ENCODE measurements at places on chromosomes 16 and 17.

GRCh38 chr17:10058921-10059683, 139.3 kb downstream of the GAS7 start:
- H3K36me3 ChIP-seq, result peaks cover 2% of the 10 kb centered on the region
- H3K27me3 ChIP-seq, result peaks cover 4% of the 10 kb centered on the region
- no peak for DNase-seq
- peak overlapping the region; percentile 86 for H3K27ac ChIP-seq
- H3K4me3 ChIP-seq, result no peak overlapping the region

GRCh38 chr16:28053461-28053860, 10.1 kb downstream of the GSG1L start:
- H3K27ac ChIP-seq, result no peak overlapping the region
- H3K27me3 ChIP-seq, result peaks cover 12% of the 10 kb centered on the region
- peaks cover 3% of the 10 kb centered on the region for H3K36me3 ChIP-seq
- H3K4me1 ChIP-seq, result peaks cover 3% of the 10 kb centered on the region
- no peak for DNase-seq

GRCh38 chr16:78773706-78774105, 674.3 kb downstream of the WWOX start:
- H3K36me3 ChIP-seq, result peaks cover 2% of the 10 kb centered on the region
- H3K4me1 ChIP-seq, result peaks cover 16% of the 10 kb centered on the region
- DNase-seq, result no peak
- no peak overlapping the region for H3K27ac ChIP-seq

DNA sequence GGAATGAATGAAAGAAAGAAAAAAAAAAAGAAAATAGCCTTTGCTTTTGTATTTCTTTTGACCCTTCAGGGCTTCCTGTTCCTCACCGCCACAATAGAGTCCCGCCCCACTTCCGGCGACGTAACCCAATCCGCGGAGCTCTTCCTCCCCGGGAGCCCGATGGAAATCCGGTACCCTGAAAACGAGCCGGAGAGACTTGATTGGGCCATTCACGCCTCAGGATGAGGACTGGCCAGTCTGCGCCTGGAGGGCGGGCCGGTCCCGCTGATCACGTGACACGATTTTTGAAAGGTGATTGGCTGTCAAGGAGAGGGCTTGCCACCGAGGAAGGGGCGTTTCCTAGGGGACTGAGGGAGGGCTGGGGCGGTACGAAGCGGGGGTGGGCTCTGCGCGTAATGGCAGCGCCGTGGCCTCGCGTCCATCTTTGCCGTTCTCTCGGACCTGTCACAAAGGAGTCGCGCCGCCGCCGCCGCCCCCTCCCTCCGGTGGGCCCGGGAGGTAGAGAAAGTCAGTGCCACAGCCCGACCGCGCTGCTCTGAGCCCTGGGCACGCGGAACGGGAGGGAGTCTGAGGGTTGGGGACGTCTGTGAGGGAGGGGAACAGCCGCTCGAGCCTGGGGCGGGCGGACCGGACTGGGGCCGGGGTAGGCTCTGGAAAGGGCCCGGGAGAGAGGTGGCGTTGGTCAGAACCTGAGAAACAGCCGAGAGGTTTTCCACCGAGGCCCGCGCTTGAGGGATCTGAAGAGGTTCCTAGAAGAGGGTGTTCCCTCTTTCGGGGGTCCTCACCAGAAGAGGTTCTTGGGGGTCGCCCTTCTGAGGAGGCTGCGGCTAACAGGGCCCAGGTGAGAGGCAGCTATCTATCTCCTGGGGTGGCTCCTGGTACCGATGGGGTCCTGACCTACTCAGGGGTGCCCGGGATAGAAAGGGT, at the start of the genes PSME3IP1 and RSPRY1:
TSS of gene PSME3IP1 (minus strand) at position 95 of the 927 bp plus-strand sequence. CDS start 12,185 bp downstream, outside the sequence.
TSS of gene RSPRY1 (plus strand) at position 385 of the 927 bp plus-strand sequence. CDS start 18,330 bp downstream, outside the sequence.
- peaks cover 1% of the 10 kb centered on the region for H3K36me3 ChIP-seq
- H3K27ac ChIP-seq, result peak within 1 kb of the TSS; percentile 96
- H3K4me1 ChIP-seq, result peaks cover 38% of the 10 kb centered on the region
- H3K27me3 ChIP-seq, result no peaks in the 10 kb centered on the region
- H3K4me3 ChIP-seq, result peak within 1 kb of the TSS; percentile 98

- H3K4me1 ChIP-seq, result no peaks in the 10 kb centered on the region
Measured at GRCh38 chr16:80846275-80846674, 41.9 kb upstream of the CDYL2 start.

- H3K27ac ChIP-seq, result no peak overlapping the region
- H3K4me3 ChIP-seq, result no peak overlapping the region
- H3K4me1 ChIP-seq, result no peaks in the 10 kb centered on the region
Measured at GRCh38 chr17:10337976-10338375, 34.8 kb downstream of the MYH13 start.

- H3K4me1 ChIP-seq, result peaks cover 3% of the 10 kb centered on the region
- no peak overlapping the region for H3K4me3 ChIP-seq
- H3K36me3 ChIP-seq, result peaks cover 2% of the 10 kb centered on the region
- H3K27me3 ChIP-seq, result peaks cover 33% of the 10 kb centered on the region
- no peak for DNase-seq
Measured at GRCh38 chr17:73738751-73739575, 94.7 kb upstream of the SDK2 start.

DNA sequence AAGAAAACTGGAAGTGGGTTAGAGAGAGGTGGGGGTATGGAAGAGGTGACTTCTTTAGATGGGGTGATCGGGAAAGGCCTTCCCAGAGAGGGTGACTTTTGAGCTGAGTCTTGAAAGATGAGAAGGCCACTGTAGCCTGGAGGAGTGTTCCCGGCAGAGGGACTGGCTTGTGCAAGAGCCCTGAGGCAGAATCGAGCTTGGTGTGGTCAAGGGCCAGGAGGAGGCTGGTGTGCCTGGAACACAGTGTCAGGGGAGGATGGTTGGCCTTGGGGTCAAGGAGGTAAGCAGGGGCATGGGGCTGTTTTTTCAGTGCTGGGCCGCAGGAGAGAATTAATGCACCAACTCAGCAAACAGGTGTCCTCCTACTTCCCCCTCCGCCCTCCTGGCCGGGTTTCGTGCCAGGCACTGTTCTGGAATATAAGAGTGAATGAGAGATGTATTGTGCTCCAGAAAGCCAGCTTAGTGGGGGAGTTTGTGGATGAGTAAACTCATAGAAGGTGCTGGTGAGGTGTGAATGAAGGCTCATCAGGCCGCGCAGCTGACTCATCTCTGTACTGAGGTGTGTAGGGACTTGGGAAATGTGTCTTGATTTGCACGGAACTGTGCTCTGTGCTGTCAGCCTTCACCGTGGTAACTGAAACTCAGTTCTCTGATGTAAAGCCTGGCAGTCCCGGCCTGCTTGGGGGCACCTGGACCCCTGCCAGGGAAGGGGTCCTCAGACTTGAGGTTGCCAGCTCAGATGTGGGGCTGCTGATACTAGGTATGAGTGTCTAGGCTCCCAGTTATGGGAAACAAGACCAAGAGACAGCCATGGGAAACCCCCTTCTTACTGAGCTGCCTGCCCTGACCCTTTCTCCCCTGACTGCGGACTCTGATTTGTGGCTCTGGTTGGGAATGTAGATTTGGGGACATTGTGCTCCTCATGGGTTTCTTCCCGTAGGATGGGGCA, 15.3 kb downstream of the KSR1 start:
- peaks cover 58% of the 10 kb centered on the region for H3K4me1 ChIP-seq
- H3K36me3 ChIP-seq, result no peaks in the 10 kb centered on the region
- peak overlapping the region; percentile 92 for H3K27ac ChIP-seq
- DNase-seq, result peak; percentile 26
- H3K4me3 ChIP-seq, result peak overlapping the region; percentile 68
- no peaks in the 10 kb centered on the region for H3K27me3 ChIP-seq

DNA sequence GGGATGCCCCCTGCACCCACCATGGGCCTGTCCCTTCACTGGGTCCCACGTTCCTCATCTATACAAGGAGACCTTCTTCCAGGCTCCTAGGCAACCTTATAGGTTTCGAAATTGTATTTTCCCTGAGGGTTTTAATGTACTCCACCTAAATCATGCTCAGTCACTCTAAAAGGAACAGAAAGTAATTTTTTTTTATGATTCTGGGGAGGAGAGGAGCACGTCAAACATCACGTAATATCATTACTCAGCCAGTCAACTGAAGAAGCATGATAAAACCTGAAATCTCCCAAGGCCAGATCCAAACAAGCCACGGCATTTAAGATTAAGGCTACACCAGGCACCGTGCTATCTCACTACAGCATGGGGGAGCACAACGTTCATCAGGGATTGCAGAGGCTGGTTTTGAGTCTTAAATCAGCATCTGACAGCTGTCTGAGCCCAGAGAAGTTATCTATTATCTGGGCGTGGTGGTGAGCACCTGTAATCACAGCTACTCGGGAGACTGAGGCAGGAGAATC, 3.9 kb upstream of the TMEM114 start:
- peaks cover 4% of the 10 kb centered on the region for H3K4me1 ChIP-seq
- H3K27me3 ChIP-seq, result peaks cover 11% of the 10 kb centered on the region
- no peak overlapping the region for H3K4me3 ChIP-seq
- no peaks in the 10 kb centered on the region for H3K36me3 ChIP-seq
- DNase-seq, result no peak

DNA sequence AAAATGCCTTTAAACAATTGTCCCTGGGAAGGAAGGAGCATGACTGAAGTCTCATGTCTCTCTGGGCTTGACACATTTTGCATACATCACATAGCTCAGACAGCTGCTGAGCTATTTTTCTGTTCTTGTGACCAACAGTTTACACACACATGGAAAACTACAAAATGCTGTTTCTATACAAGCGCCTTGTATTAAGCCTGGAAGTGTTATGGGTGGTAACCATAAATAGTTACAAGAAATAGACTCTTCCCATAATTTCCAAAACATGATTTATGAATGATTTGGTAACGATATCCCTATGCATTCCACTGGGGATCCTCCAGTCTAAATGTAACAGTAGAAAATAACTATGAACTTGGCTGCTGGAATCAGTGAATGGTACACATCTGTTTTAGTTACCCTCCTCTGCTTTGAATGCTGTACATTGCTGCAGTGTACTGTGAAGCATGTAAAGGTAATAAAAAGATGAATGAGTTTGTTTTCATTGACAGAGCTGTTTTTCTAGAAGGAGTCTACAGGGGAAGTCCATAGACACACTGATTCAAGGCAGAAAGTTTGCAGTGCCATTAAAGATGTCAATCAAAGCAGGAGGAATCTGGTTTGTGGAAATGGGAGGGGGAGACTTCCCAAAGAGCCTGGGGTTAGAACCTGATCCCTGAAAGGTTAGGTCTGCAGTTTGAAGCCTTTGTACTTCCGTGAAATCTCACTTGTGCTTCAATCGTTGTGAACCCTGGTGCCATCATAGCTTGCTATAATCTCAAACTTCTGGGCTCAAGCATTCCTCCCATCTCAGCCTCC, 5.0 kb downstream of the ACSF2 start:
- no peaks in the 10 kb centered on the region for H3K27me3 ChIP-seq
- peak overlapping the region; percentile 60 for H3K27ac ChIP-seq
- peaks cover 21% of the 10 kb centered on the region for H3K4me1 ChIP-seq
- no peak for DNase-seq
- peaks cover 5% of the 10 kb centered on the region for H3K36me3 ChIP-seq

DNA sequence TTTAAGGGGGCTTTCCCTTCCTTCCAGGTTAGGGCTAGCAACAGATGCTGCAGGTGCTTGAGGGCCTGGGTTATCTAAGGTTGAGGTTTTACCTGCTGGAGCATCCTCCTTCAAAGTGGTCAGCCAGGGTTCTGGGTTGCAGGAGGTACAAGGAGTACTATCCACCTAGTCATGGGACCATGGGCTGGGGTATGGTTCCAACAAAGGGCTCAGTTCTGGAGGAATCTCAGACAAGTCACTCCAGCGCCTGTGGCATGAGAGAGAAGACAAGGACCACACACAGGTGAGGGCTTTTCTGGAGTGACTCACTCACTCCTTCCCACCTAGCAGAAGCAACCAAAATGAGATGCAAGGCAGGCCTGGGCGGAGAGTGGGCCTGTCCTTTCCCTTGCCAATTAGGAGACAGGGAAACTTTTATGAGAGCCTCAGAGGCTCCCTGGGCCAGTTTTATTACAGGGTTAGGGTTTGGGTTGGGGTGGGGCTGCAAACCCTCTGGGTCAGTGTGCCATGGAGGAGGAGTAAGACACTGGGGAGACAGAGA, 2.2 kb downstream of the MYO19 start:
- peak overlapping the region; percentile 38 for H3K4me3 ChIP-seq
- DNase-seq, result no peak
- peaks cover 11% of the 10 kb centered on the region for H3K36me3 ChIP-seq
- no peak overlapping the region for H3K27ac ChIP-seq
- peaks cover 14% of the 10 kb centered on the region for H3K4me1 ChIP-seq
- H3K27me3 ChIP-seq, result no peaks in the 10 kb centered on the region

- no peak for DNase-seq
- no peaks in the 10 kb centered on the region for H3K27me3 ChIP-seq
- peaks cover 11% of the 10 kb centered on the region for H3K4me1 ChIP-seq
- H3K27ac ChIP-seq, result no peak overlapping the region
- no peak overlapping the region for H3K4me3 ChIP-seq
Measured at GRCh38 chr16:10824111-10824893, 5.7 kb upstream of the TVP23A start.

- peaks cover 2% of the 10 kb centered on the region for H3K27me3 ChIP-seq
- DNase-seq, result no peak
- H3K27ac ChIP-seq, result no peak overlapping the region
- H3K4me1 ChIP-seq, result no peaks in the 10 kb centered on the region
- H3K36me3 ChIP-seq, result no peaks in the 10 kb centered on the region
Measured at GRCh38 chr16:54265575-54266107, 20.9 kb downstream of the IRX3 start.

- no peak overlapping the region for H3K27ac ChIP-seq
- peaks cover 8% of the 10 kb centered on the region for H3K4me1 ChIP-seq
- peaks cover 4% of the 10 kb centered on the region for H3K36me3 ChIP-seq
- DNase-seq, result no peak
Measured at GRCh38 chr17:80224683-80225082, 4.5 kb downstream of the SLC26A11 start.

GRCh38 chr16:81612351-81613163, 166.5 kb upstream of the PLCG2 start:
- no peak overlapping the region for H3K27ac ChIP-seq
- no peak overlapping the region for H3K4me3 ChIP-seq
- peaks cover 23% of the 10 kb centered on the region for H3K4me1 ChIP-seq
- no peaks in the 10 kb centered on the region for H3K27me3 ChIP-seq
- DNase-seq, result no peak
- H3K36me3 ChIP-seq, result peaks cover 9% of the 10 kb centered on the region

DNA sequence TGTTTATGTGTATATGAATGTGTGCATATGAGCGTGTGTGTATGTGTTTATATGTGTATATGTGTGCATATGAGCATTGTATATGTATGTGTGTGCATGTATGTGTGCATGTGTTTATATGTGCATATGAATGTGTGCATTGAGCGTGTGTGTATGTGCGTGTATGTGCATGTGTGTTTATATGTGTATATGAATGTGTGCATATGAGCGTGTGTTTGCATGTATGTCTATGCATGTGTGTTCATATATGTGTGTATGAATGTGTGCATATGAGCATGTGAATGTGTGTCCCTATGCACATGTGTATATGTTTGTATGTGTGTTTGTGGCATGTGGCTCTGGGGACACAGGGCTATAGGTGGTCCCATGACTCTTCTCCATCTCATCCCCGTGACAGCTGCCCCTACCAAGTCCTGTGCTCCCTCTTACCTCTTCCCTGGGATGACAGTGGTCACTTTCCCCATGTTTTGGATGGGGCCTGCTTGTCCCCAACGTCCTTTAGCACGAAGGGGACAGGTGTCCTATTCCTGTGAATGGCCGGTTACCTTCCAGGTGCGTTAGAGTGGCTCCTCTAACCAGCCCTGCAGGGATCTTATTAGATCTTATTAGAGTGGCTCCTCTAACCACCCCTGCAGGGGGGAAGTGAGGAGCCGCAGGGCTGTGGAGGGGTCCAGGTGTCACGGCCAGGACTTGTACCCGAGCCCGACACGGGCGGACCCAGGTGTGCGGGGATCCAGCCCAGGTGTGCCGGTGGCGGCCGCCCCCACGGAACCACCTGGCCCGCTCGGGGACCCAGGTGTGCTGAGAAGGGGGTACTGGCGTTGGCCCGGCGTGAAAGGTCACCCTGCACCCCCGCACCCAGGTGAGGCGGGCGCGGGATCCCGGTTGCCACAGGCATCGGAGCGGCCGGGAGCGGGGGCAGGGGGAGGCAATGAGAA, 105.6 kb downstream of the SEC14L1 start:
- no peaks in the 10 kb centered on the region for H3K36me3 ChIP-seq
- H3K4me3 ChIP-seq, result peak overlapping the region; percentile 35
- no peak for DNase-seq
- peaks cover 15% of the 10 kb centered on the region for H3K4me1 ChIP-seq
- no peak overlapping the region for H3K27ac ChIP-seq

Measured in memory B cell (primary cell).